Fibroblast of skin of left biceps (primary cell): ENCODE measurements at places on chromosomes 16 and 17.

GRCh38 chr17:2837147-2837561, 40.9 kb downstream of the RAP1GAP2 start:
- DNase-seq, result no peak

- DNase-seq, result no peak
Measured at GRCh38 chr16:1144476-1145382, 8.2 kb upstream of the CACNA1H start.

GRCh38 chr16:3950343-3951193, 70.1 kb upstream of the CREBBP start:
- peak; percentile 82 for DNase-seq

- no peak for DNase-seq
Measured at GRCh38 chr16:165539-166374, at the start of gene HBM. TSS of gene HBM (plus strand) at chr16:165978. CDS start at chr16:165998, 20 bp downstream.

GRCh38 chr16:56281249-56281805, 90.0 kb downstream of the GNAO1 start:
- no peak for DNase-seq

- DNase-seq, result no peak
Measured at GRCh38 chr16:80564394-80564793, 23.6 kb downstream of the DYNLRB2 start.

DNA sequence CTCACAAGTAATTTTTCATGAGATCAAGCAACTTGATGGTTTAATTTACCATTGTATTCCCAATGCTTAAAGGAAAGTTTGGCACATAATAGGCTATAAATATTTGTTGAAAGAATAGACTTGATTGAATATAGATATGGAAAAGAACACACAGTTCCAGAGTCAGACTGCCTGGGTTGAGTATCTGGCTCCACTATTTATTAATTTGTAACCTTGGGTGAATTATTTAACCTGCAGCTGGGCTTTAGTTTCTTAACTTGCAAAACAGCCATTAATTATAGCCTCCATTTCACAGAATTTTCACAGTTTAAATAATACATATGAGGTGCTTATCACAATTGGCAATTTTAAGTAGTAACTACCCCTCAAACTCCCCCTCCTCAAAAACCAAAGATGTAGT, 73.6 kb downstream of the NCOR1 start:
- DNase-seq, result no peak

DNA sequence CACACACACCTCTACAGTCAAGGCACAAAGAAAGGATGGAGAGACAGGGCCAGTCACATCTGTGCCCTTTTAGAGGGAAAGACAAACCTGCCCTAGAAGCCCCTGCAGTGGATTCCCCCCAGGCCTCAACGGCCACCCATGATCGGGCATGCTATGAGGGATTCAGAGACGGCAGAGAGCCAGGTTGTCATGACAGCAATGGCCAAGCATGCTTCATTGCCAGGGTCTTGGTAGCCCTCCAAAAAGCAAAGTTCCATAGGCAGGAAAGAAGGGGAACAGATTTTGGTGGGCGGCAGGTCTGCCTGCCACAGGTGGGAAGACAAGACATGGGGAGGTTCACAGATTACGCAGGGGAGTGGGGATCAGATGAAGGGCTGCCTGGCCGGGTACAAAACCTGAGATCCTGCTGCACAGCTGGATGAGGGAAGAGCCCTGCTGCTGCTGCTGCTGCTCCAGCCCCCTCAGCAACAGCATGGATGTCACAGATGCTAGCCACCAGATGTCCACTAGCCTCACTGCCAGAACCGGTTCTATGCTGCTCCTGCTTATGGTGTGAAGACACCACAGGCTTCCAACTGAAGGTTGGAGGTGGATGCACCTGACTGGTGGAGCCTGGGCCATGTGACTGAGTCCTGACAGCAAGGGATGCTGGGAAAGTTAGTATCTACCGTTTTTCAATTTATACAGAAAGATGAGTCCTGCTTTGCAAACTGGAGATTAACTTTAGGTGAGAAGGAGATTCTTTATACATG, 17.8 kb downstream of the ACTG1 start:
- DNase-seq, result no peak

DNA sequence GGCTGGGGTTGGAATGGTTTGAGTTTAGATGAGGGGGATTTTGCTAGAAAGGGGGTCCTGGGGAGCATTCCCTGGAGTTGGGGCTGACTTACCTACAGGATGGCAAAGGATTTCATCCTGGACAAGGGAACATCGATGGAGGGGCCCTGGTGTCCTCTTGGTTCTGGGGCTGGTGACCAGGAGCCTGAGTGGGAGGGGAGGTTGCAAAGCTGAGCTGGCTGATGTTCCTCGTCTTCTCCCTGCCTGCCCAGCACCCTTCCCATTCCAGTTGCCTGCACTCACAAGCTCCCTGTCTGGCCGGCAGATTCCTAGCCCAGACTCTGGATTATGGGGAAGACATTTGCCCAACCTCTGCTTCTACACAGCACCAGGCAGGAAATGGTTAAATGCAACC, 37.2 kb downstream of the ITGAE start:
- DNase-seq, result no peak

DNA sequence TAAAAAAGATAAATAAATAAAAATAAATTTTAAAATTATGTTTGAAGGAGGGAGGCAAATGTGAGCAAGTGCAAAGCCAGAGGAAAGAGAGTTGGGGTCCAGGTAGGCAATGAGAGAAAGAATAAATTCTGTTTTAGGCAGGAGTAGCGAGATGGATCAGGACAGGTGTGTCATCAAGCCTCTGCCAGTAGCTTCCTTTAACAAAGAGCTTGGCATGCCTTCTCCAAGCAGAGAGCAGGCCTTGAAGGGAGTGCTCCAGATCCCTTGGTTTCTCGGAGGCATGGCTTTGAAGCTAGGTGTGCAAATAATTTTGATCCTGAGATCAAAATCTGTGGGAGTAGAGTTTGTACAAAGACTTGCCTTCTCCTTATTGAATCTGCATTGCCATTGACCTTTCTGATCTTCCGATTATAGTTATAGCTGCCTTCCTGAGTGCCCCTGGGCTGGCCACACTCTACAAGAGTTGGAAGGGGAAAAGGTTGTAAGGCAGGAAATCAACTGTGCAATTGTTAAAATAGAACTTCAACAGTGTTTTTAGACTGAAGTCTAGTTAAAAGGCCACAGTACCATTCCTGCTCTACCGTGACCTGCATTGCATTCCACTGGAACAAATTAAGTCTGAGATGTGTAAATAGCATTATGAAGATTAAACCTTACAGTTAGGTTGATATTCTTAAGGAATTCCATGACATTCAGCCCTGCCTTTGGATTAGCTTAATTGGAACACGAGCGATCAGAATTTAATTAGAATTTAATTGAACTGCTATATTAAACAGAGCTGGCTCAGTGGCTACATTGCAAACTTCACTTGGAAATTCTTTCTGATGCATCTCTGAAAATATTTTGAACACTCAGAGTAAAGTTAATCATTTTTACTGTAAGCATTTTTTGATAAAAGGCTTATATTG, 33.7 kb downstream of the IQCK start:
- no peak for DNase-seq

GRCh38 chr16:72287649-72288048, 115.7 kb upstream of the PMFBP1 start:
- DNase-seq, result no peak

GRCh38 chr16:27239026-27239425, 29.5 kb downstream of the NSMCE1 start:
- DNase-seq, result no peak

- DNase-seq, result peak; percentile 73
Measured at GRCh38 chr17:48546137-48546923, 1.4 kb upstream of the HOXB2 start.

GRCh38 chr17:13096291-13096690, 78.5 kb upstream of the ELAC2 start:
- no peak for DNase-seq

DNA sequence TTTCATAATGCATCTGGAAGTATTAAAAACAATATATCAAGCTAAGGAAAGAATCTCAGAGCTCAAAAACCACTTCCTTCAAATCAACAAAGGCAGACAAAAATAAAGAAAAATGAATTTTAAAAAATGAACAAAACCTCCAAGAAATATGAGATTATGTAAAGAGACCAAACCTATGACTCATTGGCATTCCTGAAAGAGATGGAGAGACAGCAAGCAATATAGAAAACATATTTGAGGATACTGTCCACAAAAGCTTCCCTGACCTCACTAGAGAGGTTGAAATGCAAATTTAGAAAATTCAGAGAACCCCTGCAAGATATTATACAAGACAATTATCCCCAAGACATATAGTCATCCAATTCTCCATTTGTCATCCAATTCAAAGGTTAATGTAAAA, 311.3 kb upstream of the SOX9 start:
- DNase-seq, result no peak

DNA sequence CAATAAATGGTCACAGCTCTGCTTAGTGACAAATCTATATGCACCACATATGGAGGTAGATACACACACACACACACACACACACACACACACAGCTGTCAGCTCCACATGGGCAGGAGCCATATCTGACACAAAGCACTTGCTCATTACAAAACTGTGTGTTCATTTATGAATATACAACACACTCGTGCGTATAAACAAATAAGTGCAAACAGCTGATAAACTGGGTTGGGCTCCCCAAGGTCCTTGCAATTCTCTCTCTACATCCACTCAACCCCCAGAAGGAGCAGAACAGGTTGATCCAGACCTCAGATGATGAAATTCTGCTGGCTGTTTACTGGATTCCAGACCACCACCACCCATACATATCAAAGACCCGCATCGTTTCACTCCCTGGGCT, 140.7 kb downstream of the XYLT1 start:
- no peak for DNase-seq
